ENCODE measurements at places on chromosomes 1 and 21.

- no peak overlapping the region for H3K4me3 ChIP-seq
- no peak overlapping the region for H3K27ac ChIP-seq
- no peak for DNase-seq
- H3K4me1 ChIP-seq = no peaks in the 10 kb centered on the region
These were observed 42.7 kb downstream of the FAAH start for GRCh38 chr1:46436844-46437243.

GRCh38 chr1:183274836-183275235, 88.8 kb downstream of the LAMC2 start:
- no peak overlapping the region for H3K27ac ChIP-seq
- H3K27me3 ChIP-seq = no peaks in the 10 kb centered on the region
- DNase-seq = no peak
- no peaks in the 10 kb centered on the region for H3K36me3 ChIP-seq
- H3K4me3 ChIP-seq = no peak overlapping the region

DNA sequence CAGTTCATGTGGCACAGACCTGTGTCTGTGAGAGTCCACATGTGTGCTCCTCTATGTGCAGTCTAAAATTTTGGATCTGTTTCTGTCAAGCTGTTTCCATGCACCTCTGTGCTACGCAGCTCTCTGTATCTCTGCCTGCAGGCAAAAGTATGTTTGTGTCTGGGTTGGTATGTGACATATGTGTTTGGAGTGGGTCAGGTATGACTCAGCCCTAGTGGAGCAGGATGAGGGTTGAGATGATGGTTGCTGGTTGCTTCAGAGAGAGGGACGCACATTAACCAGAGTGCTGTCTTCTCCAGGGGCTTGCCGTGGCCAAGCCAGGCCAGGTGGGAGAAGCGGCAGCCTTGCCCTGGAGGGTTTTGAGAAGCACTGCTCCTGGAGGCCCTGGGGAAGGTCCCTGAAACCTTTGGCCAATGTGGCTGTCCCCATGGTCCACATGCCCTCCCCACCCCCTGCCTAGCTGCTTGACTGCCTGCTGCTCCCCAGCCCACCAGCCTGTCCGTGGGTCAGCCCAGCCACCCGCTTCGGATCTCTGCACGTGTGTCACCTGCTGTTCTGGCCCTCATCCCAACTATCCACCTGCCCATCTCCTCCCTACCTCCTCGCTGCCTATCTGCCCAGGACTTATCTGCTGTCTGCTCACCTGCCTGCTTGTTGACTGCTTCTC, 4.1 kb upstream of the EVA1B start:
- no peak overlapping the region for H3K4me3 ChIP-seq
- peaks cover 36% of the 10 kb centered on the region for H3K4me1 ChIP-seq

GRCh38 chr1:9787702-9788101, 36.1 kb downstream of the CLSTN1 start:
- H3K27ac ChIP-seq = no peak overlapping the region
- H3K27me3 ChIP-seq = no peaks in the 10 kb centered on the region
- peaks cover 6% of the 10 kb centered on the region for H3K4me1 ChIP-seq
- no peak overlapping the region for H3K4me3 ChIP-seq

DNA sequence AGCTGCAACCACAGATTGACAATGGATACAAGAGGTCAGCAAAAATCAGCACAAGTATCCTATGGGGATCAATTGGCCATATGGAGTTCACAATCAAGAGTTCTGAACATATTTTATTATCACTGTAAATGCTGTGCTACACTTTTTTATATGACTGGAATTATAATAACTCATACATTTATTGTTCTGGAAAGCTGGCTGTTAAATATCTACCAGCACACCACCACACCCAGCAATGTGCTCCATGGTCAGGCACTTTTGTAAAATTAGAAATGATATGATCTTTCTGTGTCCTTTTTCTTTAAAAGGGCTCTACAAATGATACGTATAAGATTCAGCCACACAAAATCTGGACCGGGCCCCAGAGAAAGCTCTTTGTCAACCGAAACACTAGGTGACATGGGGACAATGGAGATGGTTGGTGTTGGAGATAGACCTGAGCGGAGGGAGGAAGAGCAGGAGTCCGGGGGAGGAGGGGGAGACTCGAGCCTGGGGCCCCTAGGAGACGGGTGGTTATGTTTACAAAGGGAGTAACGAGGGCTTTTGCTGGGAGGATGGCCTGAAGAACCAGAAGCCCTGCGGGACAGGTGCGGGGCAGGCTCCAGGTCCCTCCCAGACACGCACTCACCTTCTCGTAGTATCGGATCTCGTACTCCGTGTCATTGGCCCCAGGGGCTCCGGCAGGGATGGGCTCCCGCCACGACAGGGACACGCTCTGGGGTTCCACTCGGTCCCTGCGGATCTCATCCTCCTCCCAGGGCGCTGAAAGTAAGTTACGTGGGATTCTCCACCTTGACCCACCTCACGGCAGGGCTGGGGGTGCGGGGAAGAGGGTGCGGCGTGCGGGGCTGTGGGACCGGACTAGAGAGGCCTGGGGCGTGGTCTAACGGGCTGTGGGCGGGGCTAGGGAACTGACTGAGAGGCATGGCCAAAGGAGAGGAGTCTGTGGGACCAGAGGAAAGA, 30.0 kb downstream of the EPHA10 start:
- H3K4me3 ChIP-seq = no peak overlapping the region
- peaks cover 7% of the 10 kb centered on the region for H3K27me3 ChIP-seq
- H3K27ac ChIP-seq = no peak overlapping the region
- no peaks in the 10 kb centered on the region for H3K4me1 ChIP-seq
- no peak for DNase-seq
- no peaks in the 10 kb centered on the region for H3K36me3 ChIP-seq

GRCh38 chr1:15849775-15850324, 2.3 kb downstream of the SPEN start:
- H3K27ac ChIP-seq = peak overlapping the region; percentile 96
- peaks cover 59% of the 10 kb centered on the region for H3K4me1 ChIP-seq
- H3K27me3 ChIP-seq = no peaks in the 10 kb centered on the region
- peak overlapping the region; percentile 91 for H3K4me3 ChIP-seq

GRCh38 chr1:224274970-224275626, 54.9 kb downstream of the NVL start:
- H3K27ac ChIP-seq = no peak overlapping the region
- DNase-seq = no peak
- no peaks in the 10 kb centered on the region for H3K4me1 ChIP-seq
- no peaks in the 10 kb centered on the region for H3K27me3 ChIP-seq
- H3K4me3 ChIP-seq = no peak overlapping the region

DNA sequence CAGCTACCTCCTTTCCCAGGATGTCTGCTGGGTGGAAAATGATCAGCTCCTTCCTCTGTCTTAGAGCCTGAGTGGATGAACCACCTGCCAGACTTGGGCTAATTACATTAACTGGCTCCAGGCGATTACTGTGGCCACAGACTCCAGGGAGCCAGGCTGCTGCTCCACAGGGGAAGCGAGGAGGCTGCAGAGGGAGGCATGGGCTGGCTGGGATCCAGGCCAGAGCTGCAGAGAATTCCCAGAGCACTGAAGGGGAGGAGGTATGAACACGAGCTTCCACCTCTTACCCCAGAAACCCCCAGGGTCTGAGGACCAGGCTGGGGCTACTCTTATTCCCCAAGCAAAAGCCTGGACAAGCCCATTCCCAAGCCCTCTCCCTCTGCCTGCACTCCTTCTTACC, 136.0 kb upstream of the KLHDC7A start:
- H3K36me3 ChIP-seq = no peaks in the 10 kb centered on the region
- H3K27ac ChIP-seq = no peak overlapping the region
- H3K4me1 ChIP-seq = no peaks in the 10 kb centered on the region
- no peak overlapping the region for H3K4me3 ChIP-seq
